ENCODE measurements at places on chromosomes 5 and 9. TPM values are rescaled to one million over a fixed set of nuclear protein-coding genes. Genes with fewer than 3 reads are reported as not detected.

GRCh38 chr5:126848253-126848652 is 71.3 kb downstream of the LMNB1 start:
- no peak for DNase-seq

The ZNF454 gene
- total RNA-seq, result 3.1 TPM

DNA sequence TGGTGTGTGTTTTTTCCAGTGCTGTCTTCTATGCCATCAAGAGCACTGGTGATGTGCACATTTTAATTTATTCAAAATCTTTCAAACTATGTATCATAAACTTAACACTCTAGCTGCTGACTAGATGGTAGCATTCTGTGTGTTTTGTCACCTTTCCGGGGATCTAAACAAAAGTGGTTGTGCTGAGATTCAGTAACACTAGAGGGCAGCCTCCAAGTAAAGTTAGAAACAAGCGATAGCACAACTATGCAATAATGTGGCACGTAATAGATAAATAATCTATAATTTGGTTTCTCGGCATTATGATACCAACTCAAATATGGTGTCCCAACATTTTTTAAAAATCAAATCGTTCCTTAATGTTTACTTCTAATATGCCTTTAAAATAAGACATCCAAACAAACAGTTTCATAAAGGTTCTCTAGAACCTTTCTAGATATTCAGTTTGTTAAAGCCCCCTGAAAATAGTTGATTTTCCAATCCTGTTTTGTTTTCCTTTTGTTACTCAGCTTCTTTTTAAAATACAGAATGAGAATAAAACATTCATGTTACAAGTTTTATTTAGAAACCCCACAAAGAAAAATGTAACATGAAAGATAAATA is 16.9 kb downstream of the SEMA6A start:
- DNase-seq, result no peak

The GDA gene
- 0.20 TPM for total RNA-seq

- DNase-seq, result no peak
These were observed 161.4 kb downstream of the PRELID2 start for GRCh38 chr5:145673786-145674185.

DNA sequence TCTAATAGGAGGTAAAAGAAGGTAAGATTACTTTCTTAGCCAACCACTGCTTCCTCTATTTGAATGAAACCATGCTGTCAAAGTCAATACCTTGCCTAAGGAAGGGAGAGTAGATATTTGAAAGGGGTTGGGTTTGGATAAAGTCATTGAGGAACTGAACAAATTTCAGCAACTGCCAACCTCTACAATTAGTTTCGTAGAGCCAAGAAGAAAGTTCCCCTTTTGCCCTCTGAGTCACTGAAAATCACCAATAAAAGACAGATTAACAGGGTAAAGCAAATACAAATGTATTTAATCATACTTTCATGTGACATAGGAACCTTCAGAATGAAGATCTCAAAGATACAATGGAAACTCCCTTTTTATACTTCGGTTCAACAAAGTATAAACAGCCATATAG is 615.7 kb downstream of the GABRG2 start:
- DNase-seq, result no peak

DNA sequence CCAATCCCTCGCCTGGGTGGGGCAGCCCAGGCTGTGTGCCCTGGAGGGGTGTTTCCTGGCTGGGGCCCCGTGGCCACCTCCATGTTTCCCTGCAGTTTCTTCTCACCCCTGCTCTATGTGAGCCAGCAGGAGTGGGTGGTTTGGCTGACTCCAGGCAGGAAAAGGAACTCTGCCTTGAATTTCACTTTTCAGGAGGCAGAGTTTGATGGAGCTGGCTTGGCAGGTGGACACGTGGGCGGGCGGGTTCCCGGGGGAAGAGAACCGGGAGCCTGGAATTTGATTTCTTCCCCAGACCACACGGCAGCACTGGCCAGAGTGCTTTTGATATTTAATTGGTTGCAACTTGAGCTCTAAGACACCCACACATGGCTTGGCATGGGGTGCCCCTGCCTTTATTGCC is 119.8 kb upstream of the PANK3 start:
- DNase-seq, result no peak

DNA sequence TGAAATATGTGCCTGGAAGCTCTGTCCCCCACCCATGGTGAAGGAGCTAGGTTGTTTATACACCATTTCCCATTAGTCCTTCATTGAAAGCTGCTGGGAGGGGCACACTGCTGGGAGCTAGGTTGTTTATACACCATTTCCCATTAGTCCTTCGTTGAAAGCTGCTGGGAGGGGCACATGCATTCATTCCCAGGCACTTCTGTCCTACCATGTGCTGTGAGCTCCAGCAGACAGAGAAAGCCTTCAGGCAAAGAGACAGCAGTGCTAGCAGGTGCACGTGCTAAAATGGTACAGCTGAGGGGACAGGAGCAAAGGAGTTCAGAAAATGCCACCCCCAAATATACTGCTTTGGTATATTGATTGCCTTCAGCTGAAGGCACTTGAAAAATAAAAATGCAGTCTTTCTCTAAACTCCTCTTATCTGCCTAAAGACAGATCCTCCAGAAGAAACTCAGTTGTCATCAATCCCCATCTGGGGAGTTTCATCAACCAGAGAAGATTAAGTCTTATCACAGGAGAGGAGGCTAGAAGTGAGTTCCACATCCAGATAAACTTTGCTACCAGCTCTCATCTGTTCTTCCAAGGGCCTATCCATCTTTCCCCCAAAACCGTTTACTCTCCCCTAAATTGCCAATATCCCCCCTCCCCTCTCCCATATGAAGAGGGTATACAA is 27.7 kb upstream of the DAPK1 start:
- DNase-seq, result no peak

The EQTN gene
- not detected for total RNA-seq

The ZBTB5 gene
- 10.1 TPM for total RNA-seq

The PAPPA gene
- 2.9 TPM for total RNA-seq
